ENCODE measurements at places on chromosomes 11 and 22.
A peak's percentile ranks its signal among the peaks of the same experiment; 100 is the strongest.

DNA sequence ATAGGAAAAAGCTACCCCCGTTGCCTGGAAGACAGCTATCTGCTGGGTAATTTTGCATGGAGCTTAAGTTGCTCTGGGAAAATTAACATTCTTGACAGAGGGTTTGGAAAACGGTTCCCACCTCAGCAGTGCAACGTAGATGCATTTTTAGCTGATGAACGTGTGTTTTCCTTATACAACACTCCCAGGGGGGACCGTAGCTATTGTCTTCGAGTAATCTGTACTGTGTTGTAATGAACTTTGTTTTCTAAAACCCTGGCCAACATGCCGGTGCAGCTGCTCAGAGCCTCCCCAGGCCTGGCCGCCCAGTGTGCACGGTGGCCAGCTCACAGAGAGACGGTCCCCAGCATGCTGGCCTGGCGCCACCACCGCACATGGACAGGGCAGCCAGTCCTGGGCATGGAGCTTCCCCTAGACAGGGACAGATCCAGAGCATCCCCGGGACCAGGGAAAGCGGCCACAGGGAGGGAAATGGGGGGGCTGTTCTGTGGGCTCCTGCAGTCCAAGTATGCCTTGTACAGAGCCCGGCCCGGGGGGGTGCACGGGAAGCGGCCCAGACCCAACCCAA lies 2.2 kb downstream of the TNNT3 start:
- DNase-seq: no peak

DNA sequence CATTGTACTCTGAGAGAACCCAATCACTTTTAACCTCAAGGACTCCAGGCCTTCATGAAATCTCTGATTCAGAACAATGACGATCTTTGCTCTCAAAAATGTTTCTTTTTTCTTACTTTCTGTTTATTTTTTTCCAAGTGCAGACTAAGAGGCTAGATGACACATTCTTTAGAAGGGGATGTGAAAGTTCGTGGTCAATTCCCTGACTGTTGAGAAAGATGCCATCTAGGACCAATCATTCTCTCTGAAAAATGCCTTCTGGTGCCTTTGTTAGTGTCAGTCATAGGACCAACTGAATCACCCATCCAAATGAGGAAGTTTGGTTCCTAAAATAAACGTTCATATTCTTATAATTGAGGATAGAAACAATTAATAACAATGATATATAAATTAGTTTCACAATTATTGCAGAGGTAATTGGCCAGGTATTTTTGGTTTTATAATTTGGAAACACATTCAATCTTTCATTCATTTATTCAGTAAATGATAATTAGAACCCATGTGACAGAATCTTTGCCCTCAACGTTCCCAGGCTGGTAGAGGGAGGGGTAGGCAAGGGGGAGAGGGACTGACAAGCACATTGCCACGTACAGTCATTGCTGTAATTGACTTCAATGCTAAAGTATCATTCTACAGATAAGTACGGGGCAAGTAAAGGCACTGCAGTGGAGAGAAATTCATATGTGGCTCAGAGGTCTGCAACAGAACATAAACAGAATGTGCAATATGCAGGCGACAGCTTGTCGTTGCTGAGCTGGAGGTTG lies 333.4 kb upstream of the MPPED2 start:
- no peak for DNase-seq

DNA sequence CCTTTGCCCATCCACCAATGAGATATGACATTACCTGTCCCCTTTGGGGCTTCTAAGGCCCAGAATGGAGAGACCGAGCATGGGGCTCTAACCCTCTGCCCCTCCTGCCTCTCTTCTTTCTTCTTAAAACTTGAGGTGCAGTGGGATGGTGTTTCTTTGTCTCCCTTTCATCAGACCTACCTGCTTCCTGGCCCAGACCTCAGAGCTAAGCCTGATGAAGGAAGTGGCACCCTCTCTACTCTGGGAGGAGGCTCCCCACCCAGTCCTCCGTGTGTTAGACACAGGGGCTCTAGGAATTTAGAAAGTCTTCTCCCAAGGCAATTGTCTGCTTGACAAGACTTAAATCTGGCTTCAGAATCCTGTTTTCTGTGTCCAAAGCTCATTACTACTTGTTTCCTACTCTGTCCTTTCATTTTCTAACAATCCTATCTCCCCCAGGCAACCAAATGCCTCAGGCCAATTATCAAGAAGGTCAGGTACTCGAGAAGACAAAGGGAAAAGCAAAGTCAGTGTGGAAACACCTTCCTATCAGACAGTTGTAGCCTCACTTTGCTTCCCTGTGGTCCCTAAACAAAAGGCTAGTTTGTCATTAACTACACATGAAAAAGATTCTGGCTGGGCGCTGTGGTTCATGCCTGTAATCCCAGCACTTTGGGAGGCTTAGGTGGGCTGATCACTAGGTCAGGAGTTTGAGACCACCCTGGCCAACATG lies 20.3 kb upstream of the PARVA start:
- DNase-seq: no peak

GRCh38 chr11:93051186-93051585 lies 81.7 kb downstream of the MTNR1B start:
- DNase-seq: no peak

- DNase-seq: peak; percentile 13
Observed at GRCh38 chr22:39534591-39535356, 2.2 kb upstream of the RPS19BP1 start.

GRCh38 chr22:23359583-23360123 lies 179.3 kb downstream of the BCR start:
- DNase-seq: no peak

DNA sequence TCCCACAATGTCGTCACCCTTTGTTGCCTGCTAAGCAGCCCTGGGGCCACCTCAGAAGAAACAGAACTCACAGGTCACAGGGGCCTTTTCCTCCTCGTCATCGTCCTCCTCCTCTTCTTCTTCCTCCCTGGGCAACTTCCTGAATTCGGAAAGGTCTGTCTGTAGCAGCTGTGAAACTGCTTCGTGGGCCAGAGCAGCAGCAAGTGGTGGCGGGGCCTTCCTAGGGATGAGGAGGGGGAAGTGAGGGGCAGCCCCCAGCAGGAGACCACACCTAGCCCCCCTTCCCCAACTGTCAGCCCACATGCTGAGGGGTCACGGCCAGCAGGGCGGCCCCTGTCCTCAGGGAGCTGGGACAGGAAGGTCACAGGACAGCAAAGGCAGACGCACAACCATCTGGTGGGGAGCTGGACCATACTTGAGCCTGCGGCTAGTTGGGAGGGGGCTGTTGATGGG lies 13.2 kb downstream of the PPM1F start:
- DNase-seq: no peak

DNA sequence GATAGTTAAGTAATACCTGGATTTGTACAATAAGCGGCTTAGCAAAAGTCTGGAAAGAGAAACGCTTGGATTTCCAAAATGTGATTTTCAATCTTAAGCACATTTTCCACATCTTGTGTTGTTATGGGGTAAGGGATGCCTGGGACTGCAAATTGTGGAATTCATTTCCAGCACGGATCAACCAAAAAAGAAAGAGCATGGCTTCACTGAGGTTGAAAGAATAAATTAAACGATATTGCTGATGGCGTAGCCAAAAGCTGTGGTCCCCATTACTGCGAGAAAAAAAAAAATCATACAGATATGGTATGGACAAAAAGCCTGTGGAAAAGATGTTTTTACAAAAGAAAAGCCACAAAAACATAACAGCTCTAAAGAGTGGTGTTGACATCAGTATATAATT lies 26.0 kb upstream of the ALX4 start:
- DNase-seq: no peak

GRCh38 chr11:36098853-36099375 lies 155.1 kb downstream of the LDLRAD3 start:
- peak; percentile 51 for DNase-seq

GRCh38 chr11:28819741-28820140 lies 711.6 kb downstream of the METTL15 start:
- DNase-seq: no peak

DNA sequence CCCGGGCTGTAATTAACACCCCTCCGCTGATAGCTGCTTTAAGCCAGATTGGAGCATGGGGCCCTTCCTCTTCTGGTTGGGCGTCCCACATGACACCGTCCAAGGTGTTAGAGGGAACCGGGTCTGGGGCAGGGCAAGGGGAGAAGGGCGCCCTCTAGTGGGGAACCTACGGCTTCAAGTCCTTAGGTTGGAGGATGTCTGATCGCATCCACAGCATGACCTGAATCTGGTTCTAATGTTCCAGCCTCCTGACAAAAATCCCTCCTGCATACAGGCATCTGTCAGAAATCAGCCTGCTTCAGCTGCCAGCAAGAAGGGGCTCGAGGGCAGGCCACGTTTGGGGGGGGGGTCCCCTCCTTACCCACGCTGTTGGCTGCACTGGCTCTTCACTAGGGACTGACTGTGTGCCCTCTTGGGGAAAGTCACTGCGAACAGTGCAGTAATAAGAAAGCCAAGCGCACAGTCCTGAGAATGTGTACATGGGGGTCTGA lies 94.2 kb upstream of the TBCEL start:
- no peak for DNase-seq

DNA sequence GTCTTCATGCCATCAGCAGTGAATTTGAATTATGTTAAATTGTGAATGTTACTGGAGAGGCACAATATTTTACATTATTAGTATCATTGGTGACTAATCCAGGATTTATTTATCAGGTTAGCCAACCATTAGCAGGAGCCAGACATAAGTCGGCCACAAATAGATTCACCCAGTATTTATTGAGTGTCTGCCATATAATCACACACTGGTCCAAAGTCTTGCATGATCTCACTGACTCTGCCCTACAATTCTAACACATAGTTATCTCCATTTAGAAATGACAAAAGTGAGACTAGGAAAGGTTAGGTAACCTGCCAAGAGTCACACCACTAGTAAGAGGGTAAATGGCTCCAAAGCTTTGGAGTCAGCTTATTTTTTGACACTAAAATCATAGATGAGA lies 179.6 kb downstream of the BLID start:
- no peak for DNase-seq

GRCh38 chr11:119417726-119418540 lies 5.0 kb downstream of the THY1 start:
- DNase-seq: no peak

GRCh38 chr22:31836010-31836409 lies 82.2 kb downstream of the DEPDC5 start:
- DNase-seq: no peak

GRCh38 chr11:5719703-5720495 lies 16.3 kb upstream of the OR56B1 start:
- no peak for DNase-seq

DNA sequence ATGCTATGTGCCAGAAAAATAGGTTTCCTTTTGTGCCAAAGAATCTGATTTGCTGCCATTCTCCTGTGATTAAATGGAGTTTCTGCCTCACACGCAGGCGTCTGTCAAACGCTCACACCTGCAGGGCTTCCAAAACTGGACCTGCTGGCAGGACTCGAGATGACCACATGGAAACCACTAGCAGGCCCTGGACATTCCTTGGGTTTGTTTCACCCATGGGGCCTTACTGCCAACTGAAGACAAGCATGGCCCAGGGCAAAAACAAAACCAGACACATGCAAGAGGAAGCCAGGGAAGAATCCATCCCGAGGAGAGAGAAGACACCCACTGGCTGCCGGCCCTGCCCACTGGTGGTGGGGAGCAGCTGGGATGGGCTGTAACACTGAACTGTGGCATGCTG lies 55.9 kb upstream of the MN1 start:
- DNase-seq: no peak

GRCh38 chr22:35039625-35040024 lies 26.3 kb upstream of the ISX start:
- no peak for DNase-seq

DNA sequence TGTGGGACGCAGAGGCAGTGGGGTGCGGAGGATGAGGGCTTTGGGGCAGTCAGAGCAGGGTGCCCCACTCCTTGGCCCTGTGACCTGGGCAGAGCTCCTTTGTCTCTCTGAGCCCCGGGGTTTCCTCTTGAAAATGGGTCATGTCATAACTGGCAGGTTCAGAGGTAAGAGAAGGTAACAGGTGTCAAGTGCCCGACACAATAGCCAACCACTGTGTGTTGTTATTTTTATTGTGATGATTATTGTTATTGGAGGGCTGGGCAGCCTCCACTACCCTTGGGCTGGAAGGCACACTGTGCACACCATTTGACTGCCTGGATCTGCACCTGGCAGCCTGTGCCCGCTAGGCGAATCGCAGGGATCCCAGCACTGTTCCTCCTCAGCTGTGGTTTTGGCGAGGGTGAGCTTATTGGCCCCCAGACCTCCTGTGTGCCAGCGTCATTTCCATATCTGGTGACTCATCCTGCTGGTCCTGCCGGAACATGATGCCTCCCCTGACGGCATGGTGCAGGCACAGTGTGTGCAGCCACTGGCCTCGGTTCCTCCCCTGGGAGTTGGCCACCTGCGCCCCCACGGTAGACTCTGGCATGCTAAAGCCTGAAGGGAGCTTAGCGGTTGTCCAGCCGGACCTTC lies 15.4 kb upstream of the SOX10 start:
- DNase-seq: peak; percentile 35

DNA sequence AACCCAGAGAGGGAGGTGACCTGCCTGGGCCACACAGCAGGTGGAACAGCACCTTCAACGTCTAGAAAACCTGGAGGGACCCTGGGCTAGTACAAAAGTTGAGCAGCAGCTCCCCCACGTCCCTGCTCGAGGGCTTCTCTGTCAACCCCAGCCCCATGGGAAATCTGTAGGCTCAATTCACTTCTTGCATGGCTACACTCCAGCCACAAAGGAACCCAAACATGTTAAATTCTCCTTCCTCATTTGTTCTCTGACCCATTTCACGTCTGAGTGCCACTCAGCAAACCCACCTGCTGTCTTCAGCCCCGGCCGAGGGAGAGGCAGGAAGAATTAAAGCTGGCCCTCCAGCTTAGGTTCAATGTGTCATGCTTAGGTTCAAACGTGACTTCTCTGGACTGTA lies 418.5 kb downstream of the MIAT start:
- no peak for DNase-seq

DNA sequence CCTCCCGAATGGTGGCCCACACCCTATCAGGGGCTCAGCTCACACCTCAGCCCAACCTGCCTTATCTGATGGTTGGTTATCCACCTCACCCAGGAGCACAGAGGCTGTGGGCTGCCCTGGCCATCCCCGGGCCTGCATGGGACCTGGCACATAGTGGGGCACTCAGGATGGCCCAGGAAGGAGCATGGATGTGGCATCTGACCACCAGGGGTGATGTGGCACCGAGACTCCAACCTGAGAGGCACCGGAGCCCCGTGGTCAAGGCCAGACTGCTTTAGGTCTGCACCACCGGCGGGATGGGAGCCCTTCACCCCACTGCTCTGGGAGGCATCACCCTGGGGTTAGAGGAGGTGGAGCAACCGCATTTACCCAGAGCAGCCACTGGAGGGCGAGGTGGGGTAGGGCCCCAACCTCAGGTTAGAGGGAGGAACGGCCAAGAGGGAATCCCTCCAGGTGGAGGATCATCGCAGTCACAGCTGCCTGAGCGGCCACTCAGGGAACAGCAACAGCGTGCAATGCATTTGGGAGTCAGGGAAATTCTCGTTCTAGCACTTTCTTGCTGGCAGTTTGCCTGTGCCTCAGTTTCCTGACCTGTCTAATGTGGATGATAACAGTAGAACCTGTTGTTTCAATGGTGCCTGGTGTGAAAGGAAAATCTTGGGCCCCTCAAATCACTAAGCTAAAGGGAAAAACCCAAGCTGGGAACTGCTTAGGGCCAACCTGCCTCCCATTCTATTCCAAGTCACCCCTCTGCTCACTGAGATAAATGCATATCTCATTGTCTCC lies 52.9 kb upstream of the CARS1 start:
- DNase-seq: no peak
